ENCODE measurements at places on chromosomes 13 and 19. TPM values are rescaled to one million over a fixed set of nuclear protein-coding genes. Genes with fewer than 3 reads are reported as not detected.

DNA sequence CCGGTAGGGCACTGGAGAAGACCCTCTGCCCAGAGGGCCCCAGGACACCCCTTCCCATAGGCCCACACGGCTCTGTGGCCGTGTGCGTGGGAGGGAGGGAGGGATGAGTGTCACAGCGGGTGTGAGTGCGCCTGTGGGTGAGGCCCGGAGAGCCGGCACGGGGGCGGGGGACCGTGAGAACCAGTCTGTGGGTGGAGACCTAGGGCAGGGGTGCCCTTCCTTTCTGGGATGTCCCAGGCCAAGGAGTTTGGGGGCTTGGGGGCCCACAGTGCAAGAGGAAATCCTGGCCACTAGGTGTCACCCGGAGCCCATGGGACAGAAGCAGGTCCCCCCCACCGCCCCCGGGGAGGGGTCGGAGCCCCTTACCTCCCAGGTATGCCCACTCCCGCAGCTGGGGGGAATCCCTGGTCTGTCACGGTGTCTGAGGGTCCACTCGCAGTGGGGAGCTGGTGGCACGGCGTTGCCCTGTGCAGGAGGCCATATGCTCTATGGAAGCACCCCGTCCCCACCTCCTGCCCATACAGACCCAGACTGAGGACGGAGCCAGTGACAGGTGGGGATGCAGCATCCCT is 16.0 kb upstream of the SLC7A10 start:
- H3K4me3 ChIP-seq, result no peak overlapping the region
- no peaks in the 10 kb centered on the region for H3K36me3 ChIP-seq
- H3K4me1 ChIP-seq, result no peaks in the 10 kb centered on the region
- no peak for DNase-seq
- H3K27me3 ChIP-seq, result no peaks in the 10 kb centered on the region

- no peaks in the 10 kb centered on the region for H3K36me3 ChIP-seq
- no peak overlapping the region for H3K27ac ChIP-seq
- no peak for DNase-seq
- H3K27me3 ChIP-seq, result no peaks in the 10 kb centered on the region
- no peak overlapping the region for H3K4me3 ChIP-seq
- no peaks in the 10 kb centered on the region for H3K4me1 ChIP-seq
Measured at GRCh38 chr13:111875915-111876314, 191.0 kb upstream of the SOX1 start.

DNA sequence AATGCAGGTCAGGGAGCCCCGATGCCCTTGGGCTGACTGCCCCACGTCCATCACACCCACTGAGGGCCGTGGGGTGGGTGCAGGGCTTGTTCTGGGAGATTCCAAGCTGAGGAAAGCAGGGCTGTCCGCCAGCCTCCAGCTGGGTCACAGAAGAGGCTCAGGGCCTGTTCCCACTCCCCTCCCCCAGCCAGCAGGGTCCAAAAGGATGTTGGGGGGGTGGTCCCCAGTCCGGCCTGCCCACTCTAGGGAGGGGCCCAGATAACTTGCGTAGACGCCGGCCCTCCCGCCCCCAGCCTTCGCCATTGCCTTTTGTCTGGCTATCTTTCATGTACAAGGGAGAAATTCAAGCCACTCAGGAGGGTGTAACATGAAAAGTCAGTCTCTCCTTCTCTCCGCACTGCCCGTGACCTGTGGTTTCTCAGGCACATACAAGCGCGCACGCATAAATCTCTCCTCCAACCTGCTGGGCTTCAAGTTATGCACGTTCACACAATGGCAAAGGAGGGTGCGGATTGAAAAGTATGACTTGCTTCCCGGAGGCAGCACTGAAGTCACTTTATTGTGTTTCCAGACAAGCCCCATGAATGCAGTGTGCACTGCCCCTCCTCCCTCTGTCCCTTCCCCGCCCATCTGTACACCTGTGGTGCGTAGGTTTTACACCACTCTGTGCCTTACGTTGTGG is 20.2 kb downstream of the CARM1 start:
- peaks cover 20% of the 10 kb centered on the region for H3K4me1 ChIP-seq
- no peaks in the 10 kb centered on the region for H3K36me3 ChIP-seq
- H3K27me3 ChIP-seq, result no peaks in the 10 kb centered on the region
- no peak overlapping the region for H3K4me3 ChIP-seq

Gene PNMA8A
- total RNA-seq, result 35.3 TPM

Gene KCTD4
- total RNA-seq, result not detected

Gene COX7A1
- 39.9 TPM for total RNA-seq

Gene MRPS31
- 19.1 TPM for total RNA-seq

Gene SHANK1
- 5.0 TPM for total RNA-seq
